ENCODE measurements at places on chromosomes 1 and 21.

DNA sequence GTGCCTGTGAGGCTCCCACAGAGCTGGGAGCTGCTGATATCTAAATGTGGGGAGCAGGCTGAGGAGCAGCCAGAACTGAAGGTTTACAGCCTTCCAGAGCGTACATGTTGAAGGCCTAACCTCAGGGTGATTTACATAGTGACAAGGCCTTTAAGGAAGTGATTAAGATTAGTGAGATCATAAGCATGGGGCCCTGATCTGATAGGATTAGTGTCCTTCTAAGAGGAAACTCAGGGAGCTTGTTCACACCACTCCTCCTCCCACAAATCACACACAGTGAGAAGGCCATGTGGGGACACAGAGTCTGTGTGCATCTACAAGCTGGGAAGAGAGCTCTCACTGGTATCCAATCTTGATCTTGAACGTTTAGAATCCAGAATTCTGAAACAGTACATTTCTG is 92.3 kb upstream of the NBPF6 start:
- DNase-seq, result no peak

GRCh38 chr1:202811296-202812175 is 782 bp downstream of the PCAT6 start:
- DNase-seq, result no peak

DNA sequence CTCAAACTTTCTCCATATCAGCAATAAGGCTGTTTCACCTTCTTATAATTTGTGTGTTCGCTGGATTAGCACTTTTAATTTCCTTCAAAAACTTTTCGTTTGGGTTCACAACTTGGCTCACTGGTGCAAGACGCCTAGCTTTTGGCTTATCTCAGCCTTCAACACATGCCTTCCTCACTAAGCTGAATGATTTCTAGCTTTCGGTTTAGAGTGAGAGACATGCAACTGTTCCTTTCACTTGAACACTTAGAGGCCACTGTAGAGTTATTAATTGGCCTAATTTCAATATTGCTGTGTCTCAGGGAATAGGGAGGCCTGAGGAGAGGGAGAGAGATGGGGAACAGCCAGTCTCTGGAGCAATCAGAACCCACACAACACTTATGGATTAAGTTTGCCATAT is 41.2 kb upstream of the IFNLR1 start:
- DNase-seq, result no peak

DNA sequence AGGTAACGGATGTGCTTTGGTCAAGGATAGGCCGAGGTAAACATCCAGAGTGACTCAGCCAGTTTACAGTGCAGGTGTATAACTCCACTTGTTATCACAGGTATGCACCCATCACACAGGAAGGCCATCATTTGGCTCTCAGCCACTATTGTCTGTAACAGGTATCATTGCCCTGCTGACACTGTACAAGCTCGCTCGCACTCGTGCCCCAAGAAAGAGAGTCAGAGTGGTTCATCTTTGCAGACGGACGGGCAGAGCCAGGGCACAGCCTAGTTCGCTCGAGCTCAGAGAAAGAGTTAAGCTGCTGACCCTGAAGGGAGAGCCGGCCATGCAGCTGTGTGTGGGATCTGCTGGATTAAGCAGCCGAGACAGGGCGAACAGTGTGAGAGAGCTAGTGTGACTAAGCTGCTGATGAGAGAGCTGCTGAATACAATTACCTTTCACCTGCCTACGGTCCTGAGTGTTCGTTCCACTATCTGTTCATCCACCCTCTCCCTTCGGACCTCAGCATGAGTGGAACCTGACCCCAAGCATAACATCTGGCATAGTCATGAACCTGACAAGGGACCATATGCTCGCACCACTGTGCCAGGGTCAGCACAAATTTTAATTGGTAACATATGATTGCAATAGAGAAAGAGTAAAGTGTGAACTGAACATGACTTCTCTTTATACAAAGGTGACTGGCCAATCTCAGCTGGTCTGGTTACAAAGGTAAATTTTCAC is 27.0 kb upstream of the LYPD8 start:
- no peak for DNase-seq

DNA sequence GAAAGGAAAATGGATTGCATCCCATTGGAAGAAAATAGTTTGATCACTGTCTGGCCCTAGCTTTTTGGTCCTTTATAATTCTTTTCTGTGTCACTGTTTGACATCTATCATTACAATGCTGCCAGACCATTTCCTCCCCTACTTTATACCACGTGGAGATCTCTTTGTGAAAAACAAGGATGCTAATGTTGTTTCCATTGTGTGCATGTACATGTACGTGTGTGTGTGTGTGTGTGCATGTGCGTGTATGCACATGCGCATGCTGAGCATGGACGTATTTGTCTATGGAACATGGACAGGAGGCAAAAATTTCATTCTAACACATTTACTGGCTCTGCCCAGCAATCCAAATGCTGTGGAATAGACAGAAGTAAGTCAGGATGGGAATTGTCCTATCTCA is 153.1 kb upstream of the PLXNA2 start:
- DNase-seq, result no peak

GRCh38 chr1:77888781-77889642 is 588 bp downstream of the NEXN start:
- peak; percentile 30 for DNase-seq

- DNase-seq, result no peak
Observed at GRCh38 chr21:14451546-14451945, 68.6 kb upstream of the HSPA13 start.

DNA sequence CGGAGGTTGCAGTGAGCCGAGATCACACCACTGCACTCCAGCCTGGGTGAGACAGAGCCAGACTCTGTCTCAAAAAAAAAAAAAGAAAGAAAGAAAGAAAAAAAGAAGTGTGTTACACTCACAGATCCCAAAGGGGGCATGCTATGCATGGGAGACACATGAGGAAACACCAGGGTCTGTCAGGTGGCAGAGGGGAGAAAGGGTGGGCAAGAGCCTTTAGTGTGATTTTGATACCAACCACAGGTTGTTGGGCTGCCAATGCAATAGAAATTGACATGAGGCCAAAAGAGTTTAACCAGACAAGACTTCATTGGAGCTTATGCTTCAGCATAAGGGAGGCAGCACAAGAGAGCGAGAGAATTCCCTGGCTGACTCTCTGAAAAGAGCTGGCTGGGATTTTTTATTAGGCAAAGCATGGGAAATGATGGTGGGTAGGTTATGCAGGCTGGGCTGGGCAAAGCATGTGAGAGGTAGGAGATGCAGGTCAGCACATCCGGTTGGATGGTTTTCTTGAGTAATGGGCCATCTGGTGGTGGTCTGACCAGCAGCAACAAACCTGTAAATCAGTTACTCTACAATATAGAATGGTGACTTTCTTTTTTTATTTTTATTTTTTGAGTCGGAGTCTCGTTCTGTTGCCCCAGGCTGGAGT is 11.7 kb upstream of the EXTL1 start:
- DNase-seq, result no peak

DNA sequence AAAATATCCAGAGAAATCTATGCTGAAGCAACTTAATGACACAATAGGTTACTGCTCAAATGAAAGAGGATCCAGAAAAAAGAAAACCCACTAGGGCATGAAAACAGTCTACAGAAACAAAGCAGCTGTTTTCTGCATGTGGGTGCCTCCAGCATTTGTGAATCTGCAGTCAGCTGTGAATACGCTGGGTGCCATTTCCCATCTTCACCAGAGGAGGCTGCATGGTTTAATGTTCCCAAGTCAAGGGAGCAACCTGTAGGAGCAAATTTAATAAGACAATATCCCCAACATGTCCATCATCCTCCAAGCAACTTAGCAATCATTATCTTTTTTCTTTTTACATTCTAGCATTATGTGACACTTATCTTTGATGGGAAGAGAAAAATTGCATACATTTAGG is 396.6 kb downstream of the BRINP2 start:
- DNase-seq, result no peak

DNA sequence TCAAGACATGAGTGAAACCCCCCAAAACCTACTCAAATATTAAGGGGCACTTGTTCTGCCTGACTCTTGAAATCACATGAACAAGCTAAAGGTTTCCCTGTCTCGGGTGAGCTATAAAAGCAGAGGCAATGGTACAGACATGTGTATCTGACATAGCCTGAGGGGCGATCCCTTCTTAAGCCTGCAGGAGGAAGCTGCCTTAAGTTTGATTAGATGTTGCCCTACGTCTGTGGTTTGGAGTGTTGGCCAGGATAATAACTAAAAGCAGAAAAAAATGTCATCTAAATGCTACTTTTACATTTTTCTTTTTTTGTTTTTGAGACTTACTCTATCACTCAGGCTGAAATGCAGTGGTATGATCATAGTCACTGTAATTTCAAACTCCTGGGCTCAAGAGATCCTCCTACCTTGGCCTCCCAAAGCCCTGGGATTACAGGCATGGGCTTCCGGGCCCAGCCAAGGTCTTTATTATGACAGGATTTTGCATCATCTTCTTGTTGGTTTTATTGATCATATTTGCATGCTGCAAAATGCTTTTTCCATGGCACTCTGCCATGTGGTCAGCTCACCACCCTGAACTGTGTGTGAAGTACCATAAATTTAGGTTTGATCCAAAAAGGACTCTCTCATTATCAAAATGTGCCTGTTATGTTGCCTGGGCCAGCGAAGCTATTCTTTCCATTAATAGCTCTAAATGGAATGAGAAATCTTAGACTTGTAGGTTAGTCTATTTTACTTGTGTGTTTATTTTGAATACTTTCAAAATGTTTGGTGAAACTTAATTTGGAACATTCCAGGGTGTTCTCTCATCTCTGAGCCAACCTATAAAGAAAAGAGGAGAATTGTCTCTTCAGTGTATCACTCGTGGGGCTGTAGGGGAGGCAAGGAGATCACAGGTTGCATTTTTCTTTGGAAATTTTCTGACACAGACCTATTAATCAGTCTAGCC is 15.0 kb upstream of the HMGN1 start:
- DNase-seq, result no peak

- no peak for DNase-seq
Observed at GRCh38 chr1:86352086-86352485, 44.0 kb downstream of the ODF2L start.

GRCh38 chr21:38645282-38645681 is 147.0 kb upstream of the ERG start:
- DNase-seq, result peak; percentile 83

- DNase-seq, result no peak
Observed at GRCh38 chr1:109392788-109393616, 4.7 kb downstream of the SORT1 start.

DNA sequence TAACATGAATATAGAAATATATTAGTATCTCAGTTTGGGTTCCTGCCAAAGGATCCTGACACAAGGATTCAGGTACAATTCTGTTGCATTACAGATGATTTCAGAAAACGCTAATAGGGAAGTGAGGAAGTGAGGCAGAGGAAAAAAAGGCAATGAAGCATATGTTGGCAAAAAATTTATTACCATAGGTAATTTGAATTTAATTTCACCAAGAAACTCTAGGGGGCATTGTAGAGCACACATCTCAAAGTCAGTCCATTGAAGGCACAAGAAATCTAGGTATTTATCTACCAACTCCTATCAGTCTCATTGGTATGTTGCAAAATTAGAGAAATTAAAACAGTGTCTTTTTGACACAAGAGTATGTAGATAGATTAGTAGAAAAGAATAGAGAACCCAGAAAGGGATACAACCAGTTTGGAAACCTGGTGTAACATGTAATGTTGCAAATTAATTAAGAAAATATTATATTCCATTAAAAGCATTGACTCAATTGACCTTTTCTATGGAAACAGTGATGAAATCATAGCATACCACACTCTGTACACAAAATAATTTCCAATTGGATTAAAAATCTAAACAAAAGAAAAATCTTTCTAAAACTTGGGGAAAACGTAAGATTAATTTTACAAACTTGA is 104.9 kb upstream of the SNX7 start:
- DNase-seq, result no peak

DNA sequence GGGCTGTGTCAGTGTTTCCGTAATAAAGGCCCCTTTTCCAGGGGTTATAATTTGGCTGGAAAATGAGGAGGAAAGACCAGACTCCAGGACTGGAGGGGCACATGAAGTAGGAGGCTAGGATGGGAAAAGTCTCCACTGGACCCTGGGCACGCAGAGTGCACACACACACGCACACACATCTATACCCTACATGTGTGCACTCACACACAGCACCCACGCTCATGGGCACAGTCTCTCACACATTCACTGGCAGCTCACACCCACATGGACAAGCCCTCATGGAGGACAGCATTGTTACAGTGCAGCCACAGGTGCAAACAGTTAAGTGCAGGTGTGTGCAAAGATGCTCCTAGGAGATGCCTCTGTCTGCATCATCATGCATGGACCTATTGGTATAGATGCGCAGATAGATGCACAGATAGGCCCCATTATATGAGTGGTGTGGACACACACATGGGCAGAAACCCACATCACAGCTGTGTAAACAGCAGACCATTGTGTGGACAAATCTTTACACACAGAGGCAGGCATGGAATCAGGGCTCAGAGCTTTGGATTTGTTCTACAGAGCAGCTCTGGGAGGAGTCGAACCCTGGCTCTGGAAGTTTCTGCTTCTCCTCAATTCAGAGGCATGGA is 9.1 kb upstream of the RUNX3 start:
- no peak for DNase-seq

DNA sequence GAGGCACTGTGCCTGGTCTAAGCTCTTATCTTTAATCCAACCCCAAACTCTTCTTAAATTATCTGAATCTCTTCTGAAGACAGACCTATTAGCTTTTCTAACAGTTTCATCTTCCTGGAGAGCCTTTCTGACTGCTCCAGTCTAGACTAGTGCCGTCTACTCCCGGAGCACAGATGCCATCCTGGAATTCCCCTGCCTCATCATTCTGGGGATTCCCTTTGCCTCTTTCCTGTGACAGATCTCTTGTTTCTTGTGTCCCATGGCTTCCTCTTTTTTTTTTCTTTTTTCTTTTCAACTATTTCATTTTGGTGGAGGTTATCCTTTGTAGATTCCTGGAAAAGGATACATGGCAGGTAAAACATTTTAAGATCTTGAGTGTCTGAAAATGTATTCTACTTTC is 11.7 kb downstream of the SEMA4A start:
- DNase-seq, result no peak

DNA sequence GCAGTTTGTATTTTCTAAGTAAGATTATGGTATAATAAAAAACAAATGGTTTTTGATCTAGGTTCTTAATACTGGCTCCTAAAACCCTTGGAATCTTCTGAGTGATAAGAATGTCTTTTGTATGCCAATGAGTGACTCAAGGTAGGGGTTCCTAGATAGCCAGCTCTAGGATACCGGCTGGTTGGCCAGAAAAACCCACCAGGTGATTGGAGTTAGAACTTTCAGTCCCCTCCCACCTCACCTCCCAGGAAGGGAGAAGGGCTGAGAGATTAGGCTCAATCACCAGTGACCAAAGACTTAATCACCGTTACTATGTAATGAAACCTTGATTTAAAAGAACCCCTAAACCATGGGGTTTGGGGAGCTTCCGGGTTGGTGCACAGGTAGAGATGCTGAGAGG is 8.7 kb upstream of the BRDT start:
- no peak for DNase-seq
